Right ventricle myocardium inferior (tissue), 1 donor: ENCODE measurements at places on chromosomes 5 and 9. TPM values are rescaled to one million over a fixed set of nuclear protein-coding genes. Genes with fewer than 3 reads are reported as not detected.

GRCh38 chr9:84874596-84874995 is 205.1 kb downstream of the NTRK2 start:
- DNase-seq, result no peak

GRCh38 chr9:135130207-135130976 is 42.9 kb downstream of the OLFM1 start:
- peak; percentile 68 for DNase-seq

DNA sequence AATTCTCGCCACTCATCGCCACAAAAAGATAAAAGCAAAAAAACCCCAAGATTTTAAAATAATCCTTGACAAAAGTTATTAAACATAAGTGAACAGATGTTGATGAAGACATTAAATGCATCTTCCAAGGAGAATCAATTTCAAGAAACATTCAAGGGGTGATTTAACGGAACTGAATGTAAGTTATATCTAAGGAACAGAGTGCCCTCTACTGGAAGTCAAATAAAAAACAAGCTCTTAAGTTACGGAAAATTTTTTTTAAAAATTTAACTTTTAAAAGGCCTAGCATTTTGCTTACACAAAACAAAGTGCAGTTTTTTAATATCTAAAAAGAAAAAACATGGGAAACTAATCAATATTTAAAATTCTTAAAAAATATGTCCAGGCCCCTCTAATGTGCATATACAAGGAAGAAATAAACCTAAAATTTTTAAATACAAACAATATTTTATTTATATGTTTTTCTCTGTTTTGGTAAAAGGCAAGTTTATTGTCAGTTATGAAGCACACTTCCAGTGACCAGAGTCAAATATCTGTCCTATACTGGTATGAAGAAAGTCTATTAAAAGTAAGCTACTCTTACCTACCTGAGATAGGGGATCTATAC is 28.0 kb downstream of the TEX10 start:
- DNase-seq, result no peak

DNA sequence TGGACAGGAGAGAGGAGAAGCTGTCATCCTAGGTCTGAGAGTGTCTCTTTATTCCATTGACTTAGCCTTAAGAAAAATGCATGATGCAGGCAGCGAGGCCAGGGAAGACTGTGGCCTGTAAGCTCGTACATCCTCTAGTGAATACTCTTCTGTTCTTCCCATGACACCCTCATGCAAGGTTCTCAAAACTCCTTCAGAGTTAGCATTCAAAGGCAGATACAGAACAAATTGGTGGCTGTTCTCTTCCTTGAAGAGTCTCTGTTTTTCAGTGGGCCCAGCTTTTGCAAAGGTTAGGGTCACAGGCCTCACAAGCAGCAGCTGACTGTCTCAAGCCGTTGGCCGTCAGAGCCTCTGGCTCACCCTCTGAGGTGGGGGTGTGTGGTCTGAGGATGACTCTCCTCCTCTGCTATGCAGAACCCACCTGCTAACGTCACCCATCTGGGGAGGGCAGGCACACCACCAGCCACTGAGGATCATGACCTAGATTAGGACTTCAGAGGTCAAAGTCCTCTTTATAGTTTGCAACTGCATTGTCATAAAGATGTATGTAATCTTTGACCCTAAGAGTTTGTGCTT is 15.1 kb downstream of the ADCY2 start:
- no peak for DNase-seq

GRCh38 chr9:106693558-106693957 is 169.4 kb upstream of the ZNF462 start:
- DNase-seq, result no peak

Gene PCDH12
- total RNA-seq, result 10.4 TPM

GRCh38 chr9:89886281-89886700 is 281.5 kb downstream of the GADD45G start:
- no peak for DNase-seq
